ENCODE measurements at places on chromosomes 6 and 20. TPM values are rescaled to one million over a fixed set of nuclear protein-coding genes. Genes with fewer than 3 reads are reported as not detected.

- peaks cover 14% of the 10 kb centered on the region for H3K4me1 ChIP-seq
- no peak overlapping the region for H3K27ac ChIP-seq
- no peak overlapping the region for H3K4me3 ChIP-seq
Measured at GRCh38 chr6:165843121-165843520, 180.1 kb upstream of the PDE10A start.

- no peaks in the 10 kb centered on the region for H3K4me1 ChIP-seq
- H3K27me3 ChIP-seq: no peaks in the 10 kb centered on the region
- DNase-seq: peak; percentile 87
- no peaks in the 10 kb centered on the region for H3K36me3 ChIP-seq
- no peak overlapping the region for H3K4me3 ChIP-seq
- no peak overlapping the region for H3K27ac ChIP-seq
Measured at GRCh38 chr6:26003102-26003694, 40.6 kb downstream of the TRIM38 start.

The ACOT13 gene
- 5.8 TPM for total RNA-seq

DNA sequence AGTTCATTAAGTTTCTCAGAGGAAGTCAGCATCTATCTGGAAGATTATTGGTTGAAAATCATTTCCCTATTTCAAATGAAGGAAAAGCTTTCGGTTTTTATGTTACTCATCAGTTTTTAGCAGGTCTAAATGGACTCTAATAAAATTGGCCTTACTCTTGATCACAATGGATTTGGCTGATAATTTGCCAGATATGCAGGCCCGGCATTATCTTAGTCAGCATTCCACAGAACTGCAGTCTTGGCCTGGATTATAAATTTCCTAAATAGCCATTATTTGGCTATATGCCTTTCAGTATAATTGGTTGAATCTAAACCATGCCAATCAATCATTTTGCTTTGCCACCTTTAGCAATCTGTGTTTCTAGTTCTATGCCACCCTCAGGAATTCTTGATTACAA, 91.7 kb upstream of the KCNQ5 start:
- no peak for DNase-seq
- H3K27me3 ChIP-seq: no peaks in the 10 kb centered on the region
- H3K4me1 ChIP-seq: peaks cover 24% of the 10 kb centered on the region
- H3K36me3 ChIP-seq: no peaks in the 10 kb centered on the region
- H3K4me3 ChIP-seq: no peak overlapping the region

The RAD21L1 gene
- not detected for total RNA-seq

The COL21A1 gene
- 8.0 TPM for total RNA-seq

GRCh38 chr6:122701666-122702065, 77.8 kb upstream of the FABP7 start:
- no peak overlapping the region for H3K4me3 ChIP-seq
- peaks cover 4% of the 10 kb centered on the region for H3K4me1 ChIP-seq
- no peak overlapping the region for H3K27ac ChIP-seq
- no peaks in the 10 kb centered on the region for H3K36me3 ChIP-seq

DNA sequence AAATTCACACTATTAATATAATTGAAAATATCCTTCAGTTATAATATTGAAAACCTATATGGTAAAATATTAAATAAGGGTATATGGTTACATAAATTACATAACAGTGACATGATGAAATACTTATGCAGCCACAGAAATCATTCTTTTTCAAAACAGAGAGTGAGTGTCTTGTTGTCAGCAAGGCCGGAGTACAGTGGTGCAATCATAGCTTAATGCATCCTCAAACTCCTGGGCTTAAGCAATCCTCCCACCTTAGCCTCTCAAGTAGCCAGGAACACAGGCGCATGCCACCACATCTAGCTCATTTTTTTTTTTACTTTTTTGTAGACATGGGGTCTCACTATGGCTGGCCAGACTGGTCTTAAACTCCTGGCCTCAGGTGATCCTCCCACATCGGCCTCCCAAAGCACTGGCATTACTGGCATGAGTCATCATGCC, 40.4 kb downstream of the FAM8A1 start:
- H3K27ac ChIP-seq: no peak overlapping the region
- no peak overlapping the region for H3K4me3 ChIP-seq
- H3K36me3 ChIP-seq: peaks cover 61% of the 10 kb centered on the region
- DNase-seq: no peak

- H3K4me3 ChIP-seq: no peak overlapping the region
- no peaks in the 10 kb centered on the region for H3K27me3 ChIP-seq
- peaks cover 11% of the 10 kb centered on the region for H3K4me1 ChIP-seq
- no peak overlapping the region for H3K27ac ChIP-seq
Measured at GRCh38 chr6:140230282-140230681, 855.8 kb upstream of the CITED2 start.

DNA sequence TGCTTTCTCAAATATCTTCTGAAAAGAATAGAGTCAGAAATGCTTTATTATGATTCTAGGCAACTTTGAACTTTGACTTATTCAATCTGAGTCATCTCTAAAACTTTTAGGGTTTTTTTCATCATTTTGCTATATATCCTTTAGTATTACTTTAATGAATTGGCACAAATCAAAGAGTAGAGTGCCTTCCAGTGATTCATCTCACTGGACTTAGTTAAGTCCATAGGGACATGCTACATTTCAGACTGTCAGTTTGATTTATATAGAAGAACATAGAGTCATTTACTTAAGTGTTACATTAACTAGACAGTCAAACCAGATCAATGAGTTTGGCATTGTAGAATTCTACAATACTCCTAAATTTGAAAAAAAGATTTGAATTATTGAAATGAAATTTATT, 1235.7 kb upstream of the MAP3K7 start:
- H3K27ac ChIP-seq: no peak overlapping the region
- no peak for DNase-seq

The PTCHD4 gene
- total RNA-seq: 6.5 TPM

GRCh38 chr20:48295445-48295903, 510.2 kb upstream of the SULF2 start:
- peaks cover 16% of the 10 kb centered on the region for H3K27me3 ChIP-seq
- H3K4me3 ChIP-seq: no peak overlapping the region
- no peaks in the 10 kb centered on the region for H3K36me3 ChIP-seq
- H3K27ac ChIP-seq: peak overlapping the region; percentile 87
- H3K4me1 ChIP-seq: peaks cover 40% of the 10 kb centered on the region

DNA sequence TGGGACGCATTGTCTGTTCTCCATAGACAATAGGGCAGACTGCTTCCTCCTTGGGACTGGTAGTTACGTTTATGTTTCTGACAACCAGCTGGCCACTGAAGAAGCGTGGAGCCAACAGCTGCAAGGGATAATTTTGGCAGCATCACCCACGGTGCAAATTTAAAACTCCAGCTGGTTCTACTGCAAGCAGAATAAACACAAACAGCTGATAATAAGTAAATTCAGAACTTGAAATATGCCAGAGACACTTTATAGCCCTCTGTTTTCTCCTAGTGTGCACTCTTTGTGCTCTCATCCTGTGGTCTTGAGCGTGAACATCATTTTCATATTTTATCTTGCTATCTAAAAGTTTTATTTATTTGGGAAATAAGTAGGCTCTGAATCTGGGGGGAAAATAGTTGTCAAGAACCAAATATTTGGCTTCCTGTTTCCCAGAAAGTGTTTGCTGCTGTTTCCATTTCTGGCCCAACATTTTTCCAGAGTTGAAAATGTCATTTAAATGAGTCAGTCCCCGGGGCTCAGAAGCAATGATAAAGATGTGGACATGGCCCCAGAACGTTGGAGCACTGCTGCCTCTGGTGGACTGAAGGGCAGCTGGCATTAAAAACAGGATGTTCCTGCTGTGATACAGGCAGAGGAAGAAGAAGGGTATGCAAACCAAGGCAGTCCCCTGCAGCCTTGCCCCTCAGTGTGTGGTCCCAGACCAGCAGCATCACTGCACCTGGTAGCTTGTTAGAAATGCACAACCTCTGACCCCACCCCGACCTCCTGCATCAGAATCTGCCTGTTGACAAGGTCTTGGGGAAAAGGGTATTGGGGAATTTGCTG, 12.5 kb upstream of the THBD start:
- no peak for DNase-seq
- H3K27ac ChIP-seq: peak overlapping the region; percentile 50
- H3K4me3 ChIP-seq: no peak overlapping the region
- peaks cover 16% of the 10 kb centered on the region for H3K4me1 ChIP-seq
- no peaks in the 10 kb centered on the region for H3K36me3 ChIP-seq
- H3K27me3 ChIP-seq: no peaks in the 10 kb centered on the region

DNA sequence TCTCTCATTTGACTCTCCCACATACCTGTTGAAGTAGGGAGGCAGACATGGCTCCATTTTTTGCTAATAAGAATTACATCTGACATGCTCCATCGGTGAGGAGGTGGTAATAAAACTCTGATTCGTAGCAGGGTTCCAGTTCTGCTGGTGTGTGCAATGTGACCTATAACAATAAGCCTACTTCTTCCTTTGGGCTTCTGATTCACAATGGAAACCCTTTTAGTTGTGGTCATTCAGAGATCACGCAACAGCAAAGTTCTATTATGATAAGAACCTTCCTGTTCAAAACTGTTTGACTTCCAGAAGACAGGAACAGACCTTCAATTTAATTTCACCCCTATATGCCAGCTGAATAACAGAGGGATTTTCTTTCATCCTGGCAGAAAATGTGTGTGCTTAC, 31.4 kb upstream of the GSTA4 start:
- H3K36me3 ChIP-seq: peaks cover 18% of the 10 kb centered on the region
- no peak overlapping the region for H3K27ac ChIP-seq
- H3K4me1 ChIP-seq: no peaks in the 10 kb centered on the region
- no peak for DNase-seq
- no peaks in the 10 kb centered on the region for H3K27me3 ChIP-seq

The FAM83C gene
- not detected for total RNA-seq

- peaks cover 6% of the 10 kb centered on the region for H3K36me3 ChIP-seq
- H3K4me3 ChIP-seq: no peak overlapping the region
- DNase-seq: no peak
Measured at GRCh38 chr6:158729906-158730540, 80.2 kb downstream of the SYTL3 start.

The CCDC170 gene
- 1.8 TPM for total RNA-seq

- peak overlapping the region; percentile 35 for H3K27ac ChIP-seq
- DNase-seq: no peak
- peaks cover 41% of the 10 kb centered on the region for H3K36me3 ChIP-seq
- no peak overlapping the region for H3K4me3 ChIP-seq
- no peaks in the 10 kb centered on the region for H3K27me3 ChIP-seq
Measured at GRCh38 chr6:90537723-90538258, 49.1 kb downstream of the MAP3K7 start.

DNA sequence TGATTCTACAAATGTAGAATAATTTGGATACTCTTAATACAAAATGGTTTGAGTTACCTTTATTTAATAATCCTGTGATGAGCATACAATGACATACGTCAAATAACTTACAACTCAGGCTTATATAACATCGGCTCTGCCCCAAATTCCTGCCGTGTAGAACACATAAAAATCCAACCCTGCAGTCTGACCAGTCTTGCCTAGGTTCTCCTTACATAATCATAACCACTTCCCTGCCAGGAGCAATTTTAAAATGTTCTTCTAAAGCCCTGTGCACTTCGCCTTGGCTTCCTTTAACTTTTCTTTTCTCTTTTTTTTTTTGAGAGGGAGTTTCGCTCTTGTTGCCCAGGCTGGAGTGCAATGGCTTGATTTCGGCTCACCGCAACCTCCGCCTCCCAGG, 16.2 kb upstream of the IER3 start:
- DNase-seq: no peak
- H3K27me3 ChIP-seq: no peaks in the 10 kb centered on the region
- H3K4me1 ChIP-seq: peaks cover 39% of the 10 kb centered on the region
- H3K27ac ChIP-seq: peak overlapping the region; percentile 99
- H3K4me3 ChIP-seq: no peak overlapping the region

The MOG gene
- total RNA-seq: not detected

DNA sequence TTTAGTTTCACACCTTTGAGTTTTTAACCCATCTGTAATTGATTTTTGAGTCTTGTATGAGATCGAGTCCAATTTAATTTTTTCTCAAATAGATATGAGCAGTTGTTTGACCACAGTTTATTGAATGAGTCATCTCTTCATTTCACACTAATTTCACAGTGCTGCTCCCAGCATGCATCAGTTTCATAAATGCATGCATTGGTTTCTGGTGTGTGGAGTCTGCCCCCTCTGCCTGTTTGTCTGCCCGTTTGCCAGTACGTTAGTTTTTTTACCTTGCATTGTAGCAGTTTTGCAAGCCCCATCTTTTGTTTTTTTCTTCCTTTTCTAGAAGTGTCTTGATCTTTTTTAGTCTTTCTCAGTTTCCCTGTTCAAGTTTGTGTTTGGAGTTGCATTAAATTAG, 11.9 kb downstream of the SLX4IP start:
- no peaks in the 10 kb centered on the region for H3K27me3 ChIP-seq
- peak; percentile 60 for DNase-seq
- H3K27ac ChIP-seq: no peak overlapping the region
- no peaks in the 10 kb centered on the region for H3K4me1 ChIP-seq

GRCh38 chr6:37705239-37706051, 7.8 kb upstream of the MDGA1 start:
- H3K27ac ChIP-seq: peak overlapping the region; percentile 50
- H3K36me3 ChIP-seq: no peaks in the 10 kb centered on the region
- peak; percentile 96 for DNase-seq
- peaks cover 4% of the 10 kb centered on the region for H3K27me3 ChIP-seq

DNA sequence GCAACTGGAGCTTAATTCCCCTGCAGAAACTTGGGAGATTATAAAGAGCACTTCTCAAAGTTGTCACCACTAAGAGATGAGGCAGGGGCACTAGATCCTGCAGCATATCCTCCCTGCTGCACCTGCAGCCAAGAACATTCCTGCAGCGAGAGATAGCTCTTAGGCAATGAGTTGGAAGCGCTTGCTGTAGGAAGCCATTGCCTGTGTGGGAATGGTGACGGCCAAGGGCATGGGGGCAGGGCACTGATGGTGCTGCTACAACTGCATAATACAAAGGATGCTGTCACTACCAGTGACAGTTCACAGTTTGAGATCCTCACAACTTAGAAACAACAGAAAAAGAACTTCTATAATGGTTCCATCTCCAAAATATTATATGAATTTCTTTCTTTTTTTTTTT, 89.9 kb downstream of the CDS2 start:
- no peak overlapping the region for H3K27ac ChIP-seq
- no peak for DNase-seq
- no peak overlapping the region for H3K4me3 ChIP-seq
- H3K27me3 ChIP-seq: no peaks in the 10 kb centered on the region
- H3K4me1 ChIP-seq: peaks cover 4% of the 10 kb centered on the region

- no peaks in the 10 kb centered on the region for H3K27me3 ChIP-seq
- H3K4me3 ChIP-seq: no peak overlapping the region
- no peaks in the 10 kb centered on the region for H3K36me3 ChIP-seq
- H3K27ac ChIP-seq: no peak overlapping the region
Measured at GRCh38 chr6:114030767-114031166, 59.8 kb upstream of the HDAC2 start.

DNA sequence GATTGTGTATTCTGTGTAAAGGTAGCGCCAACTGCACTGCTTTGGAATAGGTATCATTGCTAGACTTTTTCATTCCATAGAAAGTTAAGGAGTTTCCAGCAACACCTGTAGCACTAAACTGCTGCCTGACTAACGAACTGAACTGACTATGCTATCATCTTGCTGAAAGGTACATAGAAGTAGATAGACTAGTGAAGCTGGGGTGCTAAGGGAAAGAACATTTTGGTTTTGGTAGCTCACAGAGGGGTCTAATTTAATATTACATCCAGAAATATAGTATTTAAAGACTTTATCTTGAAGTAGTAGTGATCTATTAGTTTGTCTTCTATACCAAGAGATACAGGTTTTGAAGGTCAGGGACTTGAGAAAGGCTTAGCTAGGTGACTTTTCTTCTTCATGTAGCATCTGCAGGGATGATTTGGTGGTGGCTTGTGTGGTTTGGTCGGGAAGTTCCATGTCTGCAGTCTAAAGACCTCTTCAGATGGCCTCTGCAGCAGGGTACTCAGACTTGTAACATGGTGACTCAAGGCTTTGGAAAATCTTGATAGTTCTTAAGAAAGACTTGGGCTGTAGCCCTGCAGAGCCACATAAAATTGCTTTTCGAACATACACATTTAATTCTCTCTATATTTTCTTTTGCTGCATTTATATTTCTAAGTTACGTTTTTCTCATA, 10.2 kb downstream of the SENP6 start:
- H3K27ac ChIP-seq: no peak overlapping the region
- no peak overlapping the region for H3K4me3 ChIP-seq
- H3K4me1 ChIP-seq: peaks cover 42% of the 10 kb centered on the region
- no peak for DNase-seq

The FAM50B gene
- 8.0 TPM for total RNA-seq

All from osteoblast (primary cell).